ENCODE measurements at places on chromosomes 3 and 15.

DNA sequence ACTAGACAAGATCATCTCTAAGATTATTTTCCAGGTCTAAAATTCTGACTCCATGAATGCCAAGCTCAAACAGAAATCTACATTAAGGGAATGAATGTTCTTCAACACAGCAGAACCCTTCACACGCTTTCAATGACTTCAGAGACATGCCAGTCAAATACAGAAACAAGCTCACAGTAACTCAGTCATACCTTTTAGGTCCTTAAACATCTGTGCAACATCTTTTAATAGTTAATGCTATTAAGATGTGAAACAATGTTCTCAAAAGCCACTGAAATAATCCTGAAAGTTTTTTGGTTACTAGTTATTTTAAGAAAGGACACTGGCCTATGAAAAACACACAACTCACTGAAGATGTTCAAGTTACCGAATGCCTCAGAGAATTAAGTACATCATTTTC is 2.5 kb downstream of the DLG1 start:
- no peak for DNase-seq

- peak; percentile 53 for DNase-seq
Measured at GRCh38 chr15:43441316-43441715, 51.6 kb downstream of the TP53BP1 start.

- no peak for DNase-seq
Measured at GRCh38 chr15:91529534-91529933, 324.0 kb upstream of the SLCO3A1 start.

- DNase-seq, result no peak
Measured at GRCh38 chr15:57667171-57667849, 39.2 kb upstream of the POLR2M start.

DNA sequence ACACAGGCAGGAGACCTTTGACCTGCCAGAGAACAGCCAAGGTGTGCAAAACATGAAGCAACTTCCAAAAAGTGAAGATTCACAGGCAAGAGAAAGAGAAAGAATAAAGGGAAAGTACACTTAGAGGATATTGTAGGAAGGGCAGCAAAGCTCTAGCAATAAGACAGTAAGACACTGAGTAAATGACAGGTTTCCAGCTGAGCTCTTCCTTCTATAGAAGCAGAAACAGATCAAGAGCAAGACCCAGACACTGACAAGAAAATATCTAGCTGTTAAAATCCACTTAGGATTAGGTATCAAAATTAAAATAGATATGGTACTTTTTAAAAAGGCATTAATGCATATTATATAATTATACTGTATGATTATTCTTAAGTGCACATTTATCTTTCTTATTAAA is 333.4 kb downstream of the RAP2B start:
- DNase-seq, result no peak

All from GM13976 (cell line).